ENCODE measurements at places on chromosomes 16 and 17.

DNA sequence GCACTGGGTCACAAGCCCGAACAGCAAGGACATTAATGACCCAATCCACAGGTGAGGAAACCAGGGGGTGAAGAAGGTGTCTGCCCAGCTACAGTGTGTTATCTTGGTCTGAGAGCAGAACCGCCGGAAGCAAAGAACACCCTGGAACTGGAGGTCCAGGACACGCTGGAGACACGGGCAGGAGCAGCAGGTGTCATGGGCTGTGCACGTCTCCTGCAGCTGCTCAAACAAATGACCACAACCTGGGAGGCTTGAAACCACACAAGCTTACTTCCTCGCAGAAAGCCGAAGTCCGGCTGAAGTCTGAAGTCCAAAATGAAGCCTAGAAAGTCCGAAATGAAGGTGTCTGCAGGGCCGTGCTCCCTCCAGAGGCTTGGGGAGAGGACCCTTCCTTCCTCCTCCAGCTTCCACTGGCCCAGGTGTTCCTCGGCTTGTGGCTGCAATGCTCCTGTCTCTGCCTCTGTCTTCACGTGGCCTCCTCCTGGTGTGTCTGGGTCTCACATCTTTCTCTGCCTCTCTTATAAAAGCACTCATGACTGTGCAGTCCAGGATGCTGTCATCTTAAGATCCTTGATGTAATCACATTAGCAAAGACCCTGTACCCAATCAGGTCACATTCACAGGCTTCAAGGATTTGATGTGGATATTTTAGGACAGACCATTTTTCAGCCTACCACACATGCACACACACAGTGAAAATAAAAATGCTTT, 351.2 kb downstream of the C16orf95 start:
- no peak for DNase-seq

DNA sequence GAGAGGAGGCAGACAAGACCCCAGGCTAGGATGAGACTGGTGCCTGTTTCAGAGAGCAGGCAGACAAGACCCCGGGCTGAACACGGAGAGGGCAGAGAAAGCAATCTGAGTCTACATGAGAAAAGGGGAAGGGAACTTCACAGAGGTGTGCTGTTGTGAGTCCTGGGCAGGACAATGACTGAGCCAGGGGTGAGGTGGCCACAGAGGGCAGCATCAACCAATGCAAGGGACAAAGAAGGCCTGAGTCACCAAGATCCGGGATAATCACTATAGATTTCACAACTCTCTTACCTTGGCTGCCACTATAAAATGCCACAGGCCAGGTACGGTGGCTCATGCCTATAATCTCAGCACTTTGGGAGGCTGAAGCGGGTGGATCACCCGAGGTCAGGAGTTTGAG, 89.0 kb downstream of the SLC39A11 start:
- DNase-seq = no peak

- no peak for DNase-seq
Observed at GRCh38 chr17:28295677-28296578, 23.1 kb upstream of the TMEM97 start.

- peak; percentile 94 for DNase-seq
Observed at GRCh38 chr16:15403392-15403995, 7.9 kb downstream of the MPV17L start.

DNA sequence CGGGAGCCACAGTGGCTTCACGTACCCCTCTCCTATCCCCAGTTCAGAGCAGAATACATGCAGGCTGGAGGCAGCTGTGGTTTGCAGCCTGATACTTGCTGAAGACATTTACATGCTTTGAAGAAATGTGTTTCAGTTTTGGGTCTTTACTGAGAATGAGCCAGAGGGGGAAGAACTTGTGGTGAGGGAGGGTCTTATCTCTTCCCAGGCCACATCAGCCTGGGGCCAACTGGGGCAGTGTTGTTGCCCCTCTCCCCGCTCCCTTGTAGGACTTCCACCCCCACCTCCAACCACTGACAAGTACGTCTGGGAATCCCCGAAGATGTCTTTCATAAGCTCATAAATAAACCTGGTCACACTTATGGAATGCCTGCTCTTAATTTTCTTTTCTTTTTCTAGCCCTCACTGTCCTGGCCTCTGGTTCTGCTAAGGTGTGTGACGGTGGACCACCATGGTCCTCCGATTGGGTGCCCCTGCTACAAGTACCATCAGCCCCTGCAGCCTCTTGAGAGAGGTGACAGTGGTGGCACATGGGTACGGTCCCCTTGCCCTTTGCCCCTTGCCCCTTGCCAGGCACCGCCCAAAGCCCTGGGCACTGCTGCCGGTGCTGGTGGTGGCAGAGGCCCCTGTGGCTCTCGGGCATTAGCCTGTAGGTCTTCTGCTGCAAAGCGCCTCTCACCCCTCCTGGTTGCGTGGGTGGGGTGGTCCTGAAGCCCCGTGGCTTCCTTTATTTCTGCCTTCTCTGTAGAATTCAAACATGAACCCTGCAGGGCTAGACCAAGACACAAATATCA, 144.8 kb upstream of the RPH3AL start:
- DNase-seq = no peak

GRCh38 chr17:83133302-83134121, 54.1 kb downstream of the METRNL start:
- no peak for DNase-seq

- DNase-seq = no peak
Observed at GRCh38 chr17:42670789-42671657, 5.8 kb downstream of the PLEKHH3 start.

- DNase-seq = no peak
Observed at GRCh38 chr17:22278302-22279275, 586.3 kb downstream of the KCNJ18 start.

DNA sequence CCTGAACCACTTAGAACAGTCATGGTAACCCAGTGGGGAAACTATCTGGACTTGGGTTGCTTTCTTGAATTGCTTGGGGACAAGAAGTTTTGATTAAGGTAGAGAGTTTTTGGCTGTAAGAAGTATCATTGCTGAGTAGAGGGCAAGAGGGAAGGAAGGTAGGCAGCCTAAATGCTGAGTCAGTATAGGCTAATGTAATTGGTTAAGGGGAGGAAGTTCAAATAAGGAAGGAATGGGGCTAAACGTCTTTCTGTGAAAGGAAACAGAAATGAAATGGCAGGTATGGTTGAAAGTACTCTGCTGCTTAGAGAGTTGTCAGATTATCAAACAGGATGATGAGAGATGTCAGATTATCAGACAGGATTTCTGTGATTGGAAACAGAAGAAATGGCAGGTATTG, 20.3 kb downstream of the KPNB1 start:
- DNase-seq = peak; percentile 51

DNA sequence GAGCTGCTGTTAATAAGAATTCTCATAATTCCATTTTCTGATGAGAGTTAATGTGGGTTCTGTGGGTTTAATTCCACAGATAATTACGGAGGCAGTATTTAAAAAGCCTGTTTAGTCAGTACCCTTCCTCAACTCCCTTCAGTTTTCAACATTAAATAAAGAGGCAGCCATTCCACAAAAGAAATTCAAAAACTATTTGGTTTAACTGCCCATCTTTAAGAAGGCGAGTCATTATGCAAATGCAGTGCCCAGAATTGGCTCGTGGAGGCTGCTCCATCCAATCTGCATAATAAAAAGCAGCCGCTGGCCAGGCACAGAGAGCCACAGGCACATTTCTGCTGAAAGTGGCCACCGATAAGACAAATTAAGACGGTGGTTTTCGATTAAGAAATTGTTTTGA, 194.4 kb upstream of the TOX3 start:
- DNase-seq = no peak

DNA sequence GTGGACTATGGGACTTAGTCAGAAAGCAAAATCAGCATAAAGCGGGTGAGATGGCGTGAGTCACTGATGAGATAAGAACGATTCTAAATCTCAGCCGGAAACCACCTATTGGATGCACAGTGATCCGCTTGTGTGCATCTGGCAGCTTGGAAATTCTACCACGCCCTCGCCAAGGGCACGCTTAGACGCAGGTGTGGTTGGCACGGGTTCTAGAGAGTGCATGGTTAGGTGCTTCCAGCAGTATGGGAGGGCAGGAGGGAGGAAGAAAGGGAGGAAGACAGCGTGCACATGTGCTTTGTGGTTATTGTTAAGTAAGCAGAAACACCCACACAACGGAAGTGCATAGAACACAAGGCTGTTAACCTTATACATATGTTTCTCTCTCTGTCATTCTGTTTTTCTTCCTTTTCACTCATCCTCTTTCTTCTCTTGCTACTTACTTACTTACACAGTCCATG, 374.0 kb upstream of the ASIC2 start:
- peak; percentile 34 for DNase-seq

Measured in inflammatory macrophage treated with lipopolysaccharide for 4 hours (primary cell).